ENCODE measurements at places on chromosomes 12 and 14. TPM values are rescaled to one million over a fixed set of nuclear protein-coding genes. Genes with fewer than 3 reads are reported as not detected.

The ARF6 gene
- total RNA-seq = 130 TPM

The TAS2R9 gene
- total RNA-seq = 0.09 TPM

The HOXC12 gene
- not detected for total RNA-seq

The OR9K2 gene
- total RNA-seq = not detected

The KLRK1 gene
- total RNA-seq = not detected

The NEMF gene
- 140 TPM for total RNA-seq

The CCND2 gene
- total RNA-seq = 57.6 TPM

The CCDC197 gene
- total RNA-seq = not detected

The KRT78 gene
- not detected for total RNA-seq

The P2RX2 gene
- total RNA-seq = not detected

The KRT73 gene
- not detected for total RNA-seq

The STK38L gene
- total RNA-seq = 25.9 TPM

The OXA1L gene
- total RNA-seq = 50.9 TPM

The TDRD9 gene
- 0.45 TPM for total RNA-seq

The HVCN1 gene
- total RNA-seq = 2.6 TPM

The FGF6 gene
- not detected for total RNA-seq

The VDR gene
- total RNA-seq = 5.0 TPM

The CCDC196 gene
- not detected for total RNA-seq

Data from fibroblast of the aortic adventitia (primary cell).